ENCODE measurements at places on chromosomes 12 and 14.

DNA sequence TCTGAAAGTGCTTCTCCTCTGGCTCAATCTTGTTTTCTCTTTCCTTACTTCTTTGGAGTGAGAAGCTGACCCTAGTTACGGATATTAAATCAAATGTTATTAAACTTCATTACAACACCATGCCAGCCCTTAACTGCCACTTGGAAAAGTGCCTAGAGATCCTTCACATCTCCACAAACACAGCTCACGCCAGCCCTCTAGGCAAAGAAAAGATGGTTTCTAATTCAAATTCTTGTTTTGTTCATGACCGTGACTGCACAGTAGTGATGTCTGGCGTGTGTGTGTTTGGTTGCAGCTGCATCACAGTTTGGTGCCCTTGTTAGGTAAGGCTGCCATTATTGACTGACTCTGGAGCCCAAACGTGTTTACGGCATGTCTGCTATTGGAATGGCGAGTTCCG is 113.0 kb downstream of the BEGAIN start:
- no peak for DNase-seq

GRCh38 chr12:48237162-48237561 is 34.1 kb upstream of the OR10AD1 start:
- no peak for DNase-seq

DNA sequence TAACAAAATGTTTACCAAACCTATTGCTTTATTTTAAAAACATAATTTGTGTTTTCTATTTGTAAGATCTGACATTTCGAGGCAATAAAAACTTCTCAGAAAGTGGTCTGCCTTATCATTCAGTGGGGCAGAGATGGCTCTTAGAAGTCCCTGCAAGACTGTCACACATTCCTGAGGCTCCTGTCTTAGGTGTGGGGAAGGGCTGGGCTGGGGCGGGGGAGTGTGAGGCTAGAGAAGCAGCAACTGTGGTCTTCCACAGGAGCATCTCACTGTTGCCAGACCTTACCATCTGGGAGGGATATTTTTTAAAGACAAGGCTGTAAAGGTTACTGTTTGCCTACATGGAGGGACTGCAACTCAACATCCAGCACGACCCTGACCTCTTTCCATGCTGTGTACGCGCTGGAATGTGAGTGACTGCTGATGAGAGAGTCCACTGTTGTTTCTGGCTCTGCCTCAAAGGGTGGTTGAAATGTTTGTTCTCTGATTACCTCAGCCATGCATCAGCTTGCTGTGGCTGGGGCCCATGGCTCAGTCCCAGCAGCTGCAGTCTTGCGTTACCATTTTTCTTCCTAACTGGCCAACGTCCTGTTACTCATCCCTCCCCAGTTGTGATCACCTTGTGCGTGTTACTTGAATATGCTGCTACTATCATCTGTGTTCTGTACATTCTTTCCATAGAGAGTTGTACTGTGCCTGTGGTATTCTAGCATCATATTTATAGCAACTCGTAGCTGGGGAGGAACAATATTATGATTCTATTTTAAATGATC is 12.4 kb downstream of the ERG28 start:
- DNase-seq: no peak

- no peak for DNase-seq
Measured at GRCh38 chr12:130832561-130833209, 6.4 kb downstream of the STX2 start.
